ENCODE measurements at places on chromosomes 6 and 20. TPM values are rescaled to one million over a fixed set of nuclear protein-coding genes. Genes with fewer than 3 reads are reported as not detected.

GRCh38 chr6:138722425-138723371, 50.9 kb upstream of the CCDC28A start:
- no peaks in the 10 kb centered on the region for H3K4me1 ChIP-seq
- no peaks in the 10 kb centered on the region for H3K27me3 ChIP-seq
- no peak overlapping the region for H3K27ac ChIP-seq
- no peaks in the 10 kb centered on the region for H3K36me3 ChIP-seq
- DNase-seq: no peak
- H3K4me3 ChIP-seq: no peak overlapping the region

GRCh38 chr6:31332637-31333602, 24.1 kb downstream of the HLA-B start:
- no peak overlapping the region for H3K4me3 ChIP-seq
- DNase-seq: no peak
- H3K27me3 ChIP-seq: no peaks in the 10 kb centered on the region

DNA sequence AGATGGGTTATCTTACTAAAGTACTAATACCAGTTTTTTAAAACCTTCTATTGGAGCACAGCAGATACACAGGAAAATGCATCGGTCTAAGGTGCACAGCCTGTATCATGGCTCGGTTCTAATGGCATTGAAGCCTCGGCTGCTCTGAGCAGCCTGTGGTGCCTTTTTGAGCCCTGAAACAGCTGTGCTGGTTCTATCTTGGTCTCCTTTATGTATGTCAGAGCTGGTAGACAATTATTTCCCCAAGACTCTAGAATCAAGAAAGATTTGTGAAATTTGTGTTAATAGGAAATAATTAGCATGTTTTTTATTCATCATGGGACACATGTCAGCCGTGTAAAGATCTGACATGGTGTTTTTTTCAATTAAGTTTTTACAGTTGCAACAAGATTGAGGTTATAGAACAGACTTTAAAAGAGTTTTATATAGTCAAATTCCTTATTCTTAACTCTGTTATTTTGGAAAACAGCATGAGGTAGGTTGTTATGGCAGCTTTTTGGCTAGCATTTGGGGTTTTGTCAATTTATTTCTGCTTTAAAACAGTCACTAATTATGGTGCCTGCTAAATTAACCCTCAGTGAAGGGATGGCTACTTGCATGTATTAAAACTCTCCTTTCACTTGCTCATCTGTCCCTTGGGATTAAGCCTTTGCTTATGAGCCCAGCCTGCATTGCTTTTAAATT, 40.3 kb upstream of the C20orf144 start:
- peaks cover 8% of the 10 kb centered on the region for H3K36me3 ChIP-seq
- H3K27me3 ChIP-seq: no peaks in the 10 kb centered on the region
- no peak overlapping the region for H3K27ac ChIP-seq
- DNase-seq: no peak
- H3K4me3 ChIP-seq: no peak overlapping the region

Gene PLCB4
- 39.4 TPM for total RNA-seq

Gene LY6G6F
- total RNA-seq: not detected

Gene GABRR1
- total RNA-seq: not detected

Gene GGT7
- 17.8 TPM for total RNA-seq

DNA sequence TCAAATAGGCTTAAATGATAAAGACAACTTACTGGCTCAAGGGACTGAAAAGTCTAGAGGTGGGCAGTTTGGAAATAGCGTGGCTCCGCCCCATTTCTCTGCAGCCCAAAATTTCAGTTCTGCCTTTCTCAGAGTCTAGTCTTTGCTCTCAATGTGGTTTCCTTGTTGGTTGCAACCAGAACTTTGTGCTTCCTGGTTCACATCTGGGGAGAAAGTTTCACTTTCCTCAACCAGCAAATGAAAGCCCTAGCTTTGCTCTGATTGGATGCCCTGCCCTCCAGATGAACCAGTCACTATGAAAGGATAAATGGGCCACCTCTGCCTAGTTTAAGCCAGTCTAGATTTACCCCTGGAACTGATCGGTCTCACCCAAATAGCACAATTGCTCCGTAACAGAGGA, 14.9 kb downstream of the SYCP2L start:
- no peak overlapping the region for H3K4me3 ChIP-seq
- H3K36me3 ChIP-seq: no peaks in the 10 kb centered on the region
- H3K27ac ChIP-seq: no peak overlapping the region
- H3K27me3 ChIP-seq: no peaks in the 10 kb centered on the region

Measured in colonic mucosa (tissue), 4 donors.